Skeletal muscle cell (primary cell): ENCODE measurements at places on chromosomes 3 and 15.

- no peak for DNase-seq
Observed at GRCh38 chr3:184050217-184050847, 2.5 kb upstream of the HTR3C start.

GRCh38 chr3:61563313-61564271 lies 2.2 kb downstream of the PTPRG start:
- no peak for DNase-seq

- peak; percentile 21 for DNase-seq
Observed at GRCh38 chr3:158057666-158058065, 48.6 kb downstream of the SHOX2 start.

GRCh38 chr3:108159105-108159504 lies 63.1 kb downstream of the IFT57 start:
- peak; percentile 54 for DNase-seq

GRCh38 chr3:95184038-95184437 lies 1121.2 kb downstream of the NSUN3 start:
- no peak for DNase-seq

GRCh38 chr15:78325092-78325843 lies 14.9 kb upstream of the CRABP1 start:
- DNase-seq = no peak

- DNase-seq = no peak
Observed at GRCh38 chr3:81530180-81530939, 231.1 kb downstream of the GBE1 start.

GRCh38 chr3:17983106-17983505 lies 240.7 kb upstream of the TBC1D5 start:
- no peak for DNase-seq

- DNase-seq = no peak
Observed at GRCh38 chr15:92393071-92393979, at the start of gene ST8SIA2. ST8SIA2 (plus strand) TSS chr15:92393881; CDS start chr15:92394065, 184 bp downstream.

DNA sequence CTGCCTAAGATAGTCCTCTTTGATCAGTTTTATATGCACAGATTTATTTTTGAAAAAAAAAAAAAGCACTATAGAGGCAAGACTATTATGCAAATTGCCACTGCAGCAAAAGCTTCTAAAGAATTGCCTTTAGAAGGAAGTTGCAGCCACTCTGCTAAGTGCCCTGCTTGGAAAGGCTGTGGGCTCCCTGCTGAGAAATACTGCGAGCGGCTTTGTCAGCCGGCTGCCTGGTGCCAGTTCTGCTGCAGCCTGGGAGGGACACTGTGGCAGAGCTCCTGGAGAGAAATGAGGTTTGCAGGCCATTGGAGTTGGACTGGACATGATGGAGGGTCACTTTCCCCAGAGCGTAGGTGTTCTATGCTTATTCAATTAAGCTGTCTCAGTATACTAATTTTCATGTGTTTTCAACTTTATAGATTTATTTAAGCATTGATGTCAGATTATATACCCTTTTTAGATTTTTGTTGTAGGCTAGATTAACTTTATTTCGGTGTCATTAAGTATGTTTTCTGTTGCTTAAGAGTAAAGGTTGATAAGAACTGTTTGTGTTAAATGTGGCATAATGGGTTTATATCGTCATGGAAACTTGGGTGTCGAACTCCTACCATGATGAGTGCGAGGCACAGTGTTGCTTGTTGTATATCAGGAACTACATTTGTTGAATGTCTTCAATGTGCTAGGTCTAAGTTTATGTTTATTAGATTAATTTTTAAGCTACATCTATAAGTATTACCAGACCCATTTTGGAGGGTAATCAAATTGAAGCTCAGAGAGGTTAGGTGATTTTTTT lies 6.6 kb downstream of the MAP2K5 start:
- no peak for DNase-seq

DNA sequence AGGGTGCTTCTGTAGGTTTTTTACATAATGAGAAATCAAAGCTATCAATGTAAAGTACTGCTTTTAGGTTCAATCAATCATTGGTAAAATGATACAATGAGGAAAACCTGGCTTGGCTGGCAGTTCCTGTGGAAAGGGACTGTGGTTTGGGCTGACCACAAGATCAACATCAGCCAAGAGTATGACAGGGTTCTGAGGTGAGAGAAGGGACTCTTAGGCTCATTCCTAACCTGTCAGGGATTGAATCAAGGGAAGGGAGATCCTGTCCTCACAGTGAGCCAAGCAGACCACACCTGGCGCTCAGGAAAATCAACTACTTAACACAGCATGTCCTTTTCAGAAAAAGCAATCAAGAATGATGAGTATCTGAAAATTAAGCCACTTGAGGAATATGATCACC lies 111.1 kb downstream of the MAGI1 start:
- DNase-seq = no peak

GRCh38 chr15:89359471-89360293 lies 25.1 kb upstream of the POLG start:
- no peak for DNase-seq
